Natural killer cell (primary cell): ENCODE measurements at places on chromosomes 4 and X.
A peak's percentile ranks its signal among the peaks of the same experiment; 100 is the strongest.

DNA sequence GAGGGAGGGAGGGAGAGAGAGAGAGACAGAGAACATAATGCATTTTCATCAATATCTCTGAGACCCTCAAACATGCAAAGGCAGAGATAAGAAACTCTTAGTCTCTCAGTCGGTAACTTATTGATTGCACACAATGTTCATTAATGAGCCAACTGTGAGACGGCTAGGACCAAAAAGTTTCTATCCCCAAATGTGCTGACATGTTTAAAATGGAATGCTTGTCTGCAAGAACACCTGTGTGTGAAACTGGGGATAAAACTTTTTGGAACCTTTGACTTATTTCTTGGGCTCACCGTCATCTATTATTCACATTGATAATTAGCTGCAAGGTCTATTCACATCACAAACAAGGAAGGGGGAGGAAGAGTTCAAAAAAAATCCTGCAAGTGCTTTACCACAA, 477.9 kb downstream of the STIM2 start:
- DNase-seq = no peak

GRCh38 chrX:45614853-45615252, 414.2 kb upstream of the DIPK2B start:
- no peak for DNase-seq

- no peak for DNase-seq
Observed at GRCh38 chr4:145440292-145441007, 41.2 kb upstream of the SMAD1 start.

DNA sequence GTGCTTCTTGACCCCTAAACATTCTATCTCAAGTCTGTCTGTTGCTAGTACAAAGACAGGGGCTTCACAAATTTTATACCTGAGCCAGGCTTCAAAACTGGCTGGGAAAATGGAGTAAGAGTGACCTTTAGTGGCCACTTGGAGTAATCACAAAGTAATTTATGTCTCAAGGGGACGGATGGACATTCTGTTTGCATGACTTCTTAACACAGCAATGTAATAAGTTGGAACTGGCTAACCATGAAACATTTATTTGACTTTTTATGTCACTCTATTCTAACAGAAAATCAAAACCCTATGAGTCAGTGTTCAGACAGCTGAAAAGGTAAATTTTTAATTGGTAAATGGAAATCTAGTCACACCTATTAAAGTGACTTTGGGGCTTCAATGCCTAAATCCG, 600.6 kb downstream of the ANKRD50 start:
- no peak for DNase-seq

- no peak for DNase-seq
Observed at GRCh38 chr4:115562506-115562905, 449.1 kb upstream of the NDST4 start.

DNA sequence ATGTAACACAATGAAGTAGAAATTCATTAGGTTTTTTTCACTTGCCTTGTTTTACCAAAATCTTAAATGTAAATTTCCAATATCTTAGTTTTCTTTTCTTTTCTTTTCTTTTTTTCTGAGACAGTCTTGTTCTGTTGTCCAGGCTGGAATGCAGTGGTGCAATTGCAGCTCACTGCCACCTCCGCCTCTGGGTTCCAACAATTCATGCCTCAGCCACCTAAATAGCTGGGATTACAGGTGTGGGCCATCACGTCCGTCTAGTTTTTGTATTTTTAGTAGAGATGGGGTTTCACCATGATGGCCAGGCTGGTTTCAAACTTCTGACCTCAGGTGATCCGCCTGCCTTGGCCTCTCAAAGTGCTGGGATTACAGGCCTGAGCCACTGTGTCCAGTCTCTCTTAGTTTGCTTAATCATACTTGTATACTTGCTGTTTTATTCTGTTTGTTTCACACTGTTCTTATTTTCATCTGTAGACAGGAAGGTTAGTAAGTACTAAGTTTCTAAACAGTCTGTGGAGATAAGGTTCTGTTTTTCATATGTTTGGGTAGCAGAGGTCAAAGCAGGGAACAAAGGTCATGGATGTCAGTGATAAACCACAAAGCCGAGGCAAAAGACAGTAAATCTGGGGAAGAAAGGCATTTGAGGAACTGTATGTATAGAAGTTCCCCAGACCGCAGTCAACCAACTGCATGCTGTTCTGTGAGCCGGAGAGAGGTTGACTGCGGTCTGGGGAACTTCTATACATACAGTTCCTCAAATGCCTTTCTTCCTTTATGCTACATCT, 129.1 kb downstream of the CBR4 start:
- DNase-seq = peak; percentile 4

DNA sequence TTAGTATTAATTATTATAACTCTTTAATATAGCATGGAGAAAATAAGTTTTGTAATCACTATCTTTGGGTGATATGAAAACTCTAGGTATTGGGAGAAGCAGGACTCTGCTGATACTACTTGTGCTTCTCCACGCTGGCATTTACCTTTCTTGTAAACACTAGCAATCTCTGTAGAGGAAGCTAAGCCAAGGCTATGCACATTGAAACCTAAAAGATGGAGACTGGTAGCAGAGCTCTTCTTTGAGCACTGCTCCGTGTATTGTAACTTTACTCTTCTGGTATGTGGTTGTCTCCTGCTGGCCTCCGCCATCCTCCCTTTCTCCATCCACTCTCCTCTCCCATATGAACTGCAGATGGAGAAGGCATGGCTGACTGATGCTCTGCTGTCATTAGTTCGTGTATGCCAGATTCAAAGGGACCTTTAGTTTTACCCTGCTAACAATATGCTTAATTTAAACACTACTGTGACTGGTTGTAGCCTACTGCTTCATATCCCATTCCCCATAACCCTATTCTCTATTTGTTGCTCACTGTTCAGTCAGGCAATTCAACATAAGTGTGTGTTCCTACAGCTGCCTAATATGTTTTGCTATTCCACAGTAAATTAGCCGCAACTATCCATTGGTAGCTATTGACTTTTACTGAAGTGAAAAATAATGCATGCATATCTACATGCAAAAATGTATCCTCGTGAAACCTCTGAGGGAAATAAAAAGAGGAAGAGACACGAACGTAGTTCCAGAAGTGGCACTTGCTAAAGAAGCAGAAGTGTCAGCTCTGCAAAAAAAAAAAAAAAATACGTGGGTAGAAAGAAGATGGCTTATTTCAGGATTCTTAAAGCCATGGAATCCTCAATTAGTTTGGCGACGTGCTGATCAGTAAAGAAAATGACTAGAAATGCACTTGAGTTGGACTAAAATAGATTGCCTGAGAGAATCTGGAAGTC, 55.6 kb upstream of the CCSER1 start:
- DNase-seq = no peak

GRCh38 chrX:35696760-35697234, 101.3 kb upstream of the MAGEB16 start:
- no peak for DNase-seq

- DNase-seq = no peak
Observed at GRCh38 chr4:188971125-188971524, 831.9 kb downstream of the TRIML1 start.

DNA sequence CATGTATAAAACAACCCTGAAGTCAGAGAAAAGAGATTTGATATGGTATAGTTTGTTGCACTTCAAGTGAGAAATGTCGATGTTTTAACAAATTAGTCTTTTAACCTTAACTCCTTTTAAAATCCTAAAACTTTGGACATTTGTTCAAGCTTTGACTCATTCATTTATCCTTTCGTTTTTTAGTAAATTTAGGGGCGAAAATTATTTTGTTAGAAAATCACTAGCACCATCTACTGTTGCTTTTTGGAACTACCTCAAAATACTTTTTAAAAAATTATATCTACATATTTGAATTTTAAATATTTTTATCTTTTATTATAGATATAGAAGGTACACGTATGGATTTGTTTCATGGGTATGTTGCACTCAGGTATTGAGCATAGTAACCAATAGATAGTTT, 165.1 kb upstream of the POF1B start:
- no peak for DNase-seq

- no peak for DNase-seq
Observed at GRCh38 chrX:38095971-38096529, 89.7 kb downstream of the SYTL5 start.

- DNase-seq = no peak
Observed at GRCh38 chrX:123357941-123358340, 173.9 kb downstream of the GRIA3 start.

GRCh38 chr4:8585186-8585585, 5.0 kb downstream of the GPR78 start:
- DNase-seq = no peak

- no peak for DNase-seq
Observed at GRCh38 chr4:132395561-132395960, 753.5 kb upstream of the PCDH10 start.

DNA sequence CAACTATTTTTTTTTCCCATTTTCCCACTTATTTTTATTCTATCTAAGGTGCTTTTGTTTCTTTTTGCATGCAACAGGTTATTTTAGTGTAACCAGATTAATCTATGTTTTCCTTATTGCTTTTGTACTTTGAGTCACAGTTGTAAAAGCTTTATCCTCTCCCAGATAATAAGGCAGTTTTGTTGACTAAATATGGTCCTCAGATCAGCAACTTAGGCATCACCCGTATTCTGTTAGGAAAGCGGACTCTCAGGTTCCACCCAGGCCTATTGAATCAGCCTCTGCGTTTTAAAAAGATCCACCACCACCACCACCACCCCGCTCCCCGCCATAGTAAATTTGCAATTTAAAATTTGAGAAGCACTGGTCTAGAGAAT, 58.6 kb upstream of the USP9X start:
- no peak for DNase-seq

DNA sequence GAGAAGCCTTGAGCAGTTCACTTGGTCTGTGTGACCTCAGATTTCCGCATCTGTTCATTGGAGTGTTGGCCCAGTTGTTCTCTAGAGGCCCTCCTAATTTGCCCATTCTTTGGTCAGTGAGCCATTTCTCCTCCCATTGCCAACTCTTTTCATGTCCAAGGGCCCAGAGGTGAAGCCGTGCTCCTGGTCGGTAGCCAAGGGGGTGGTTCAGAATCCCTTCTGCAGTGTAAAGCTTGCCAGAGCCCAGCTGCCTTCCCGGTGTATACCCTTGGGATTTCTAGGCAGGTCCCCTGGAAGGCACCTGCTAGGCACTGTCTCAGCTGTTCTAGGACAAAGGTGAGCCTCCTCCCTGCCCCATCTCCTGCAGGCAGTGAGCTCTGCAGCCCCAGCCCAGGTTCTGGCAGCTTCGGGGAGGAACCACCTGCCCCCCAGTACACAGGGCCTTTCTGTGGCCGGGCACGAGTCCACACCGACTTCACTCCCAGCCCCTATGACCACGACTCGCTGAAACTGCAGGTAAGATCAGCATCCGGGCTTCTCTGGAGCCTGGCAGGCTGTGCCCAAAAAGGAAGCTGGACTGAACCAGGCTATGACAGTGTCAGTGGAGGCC, 12.3 kb downstream of the SASH3 start:
- no peak for DNase-seq

DNA sequence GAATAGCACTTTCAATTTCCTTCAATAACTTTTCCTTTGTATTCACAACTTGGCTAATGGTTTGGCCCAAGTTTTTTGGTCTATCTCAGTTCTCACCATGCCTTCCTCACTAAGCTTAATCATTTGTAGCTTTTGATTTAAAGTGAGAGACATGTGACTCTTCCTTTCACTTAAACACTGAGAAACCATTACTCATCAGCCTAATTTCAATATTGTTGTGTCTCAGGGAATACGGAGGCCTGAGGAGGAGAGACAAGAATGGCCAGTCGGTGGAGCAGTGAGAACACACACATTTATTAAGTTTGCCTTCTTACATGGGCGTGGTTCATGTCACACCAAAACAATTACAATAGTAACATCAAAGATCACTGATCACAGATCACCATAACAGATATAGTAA, 56.7 kb downstream of the TSPAN5 start:
- peak; percentile 29 for DNase-seq
